ENCODE measurements at places on chromosomes 5 and 9. TPM values are rescaled to one million over a fixed set of nuclear protein-coding genes. Genes with fewer than 3 reads are reported as not detected.

DNA sequence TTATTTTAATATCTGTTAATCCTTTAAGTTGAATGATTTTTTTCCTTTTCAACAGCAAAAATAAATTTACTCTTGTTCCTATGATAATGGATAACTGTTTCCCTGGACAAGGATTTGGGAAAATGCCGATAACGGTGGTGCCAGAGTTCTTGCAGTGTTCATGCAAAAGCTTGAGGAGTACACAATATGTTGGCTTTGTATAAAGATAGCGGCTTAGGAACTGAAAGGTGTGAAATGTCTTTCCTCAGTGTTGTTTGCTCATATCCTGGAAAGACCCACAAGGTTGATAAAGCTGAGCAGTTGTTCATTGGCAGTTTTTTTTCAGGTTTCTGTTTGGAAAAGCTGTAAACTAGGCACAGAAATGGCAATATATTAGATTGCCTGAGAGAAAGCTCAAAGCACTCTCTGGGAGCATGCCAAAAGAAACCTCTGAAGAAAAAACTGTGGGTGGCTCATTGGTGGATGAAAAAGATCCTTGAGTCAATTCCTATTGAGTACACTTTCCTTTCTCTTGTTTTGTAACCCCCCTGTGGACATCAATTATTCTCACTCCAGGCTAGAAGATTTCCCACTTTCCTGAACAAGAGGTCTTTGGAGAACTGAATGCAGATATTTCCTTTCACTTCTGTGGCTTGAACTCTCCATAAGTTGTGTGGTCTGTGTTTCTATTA, 117.2 kb upstream of the RGMB start:
- DNase-seq, result no peak

- no peak for DNase-seq
Measured at GRCh38 chr9:89920131-89920530, 315.3 kb downstream of the GADD45G start.

DNA sequence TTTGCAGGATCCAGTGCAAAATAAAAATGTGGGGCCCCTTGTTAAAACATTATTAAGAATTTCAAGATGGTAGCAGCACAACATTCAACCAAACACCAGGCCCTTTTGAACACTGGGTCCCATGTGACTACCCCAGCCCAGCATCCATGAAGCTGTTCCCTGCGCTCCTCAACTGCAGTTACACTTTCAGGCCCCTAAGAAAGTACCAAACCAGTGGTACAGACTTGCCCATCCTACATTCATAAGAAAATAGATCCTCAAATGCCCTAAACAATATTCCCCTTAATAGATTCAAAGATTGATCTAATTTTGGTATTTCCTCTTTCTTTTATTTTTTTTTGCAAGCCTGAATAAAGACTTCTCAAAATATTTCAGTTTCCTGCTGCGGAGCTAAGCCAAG, 201.7 kb downstream of the EFNA5 start:
- no peak for DNase-seq

GRCh38 chr5:123089914-123090660, 1.0 kb downstream of the PRDM6 start:
- DNase-seq, result no peak

DNA sequence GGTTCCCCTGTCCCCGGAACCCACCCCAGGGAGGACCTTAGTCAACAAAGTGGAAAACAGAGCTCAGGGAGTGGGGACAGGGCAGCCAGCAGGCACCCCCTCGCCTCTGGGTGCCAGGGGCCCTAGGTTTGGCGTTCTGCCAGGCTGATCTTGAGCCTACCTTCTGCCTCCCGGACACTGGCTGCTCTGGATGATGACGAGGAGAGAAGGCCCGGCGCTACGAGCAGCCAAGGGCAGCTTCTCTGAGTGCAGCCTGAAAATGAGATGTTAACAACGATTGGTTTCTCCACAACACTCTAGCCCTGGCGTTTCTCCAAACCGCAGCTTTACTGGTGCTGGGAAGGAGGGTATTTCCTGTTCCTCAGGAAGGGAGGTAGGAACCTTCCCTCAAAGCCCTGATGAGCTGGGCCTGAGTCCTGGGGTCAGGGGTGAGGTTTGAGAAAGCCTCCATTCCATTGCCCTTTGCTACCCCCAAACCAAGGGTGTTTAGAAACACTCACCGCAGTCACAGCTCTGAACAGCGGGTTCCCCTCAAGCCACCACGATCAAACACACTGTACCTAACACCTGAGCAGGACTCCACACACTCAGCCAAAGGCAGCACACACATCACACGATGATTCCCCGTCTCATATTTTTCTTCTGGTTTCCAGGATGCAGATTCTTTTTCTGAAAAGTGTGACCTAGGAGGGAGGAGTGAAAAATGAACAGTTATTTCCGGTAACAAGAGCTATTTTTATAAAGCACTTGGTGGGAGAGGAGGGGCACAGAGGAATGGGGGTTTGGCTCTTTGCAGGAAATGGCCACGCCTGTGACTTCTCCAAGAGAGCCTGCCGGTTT, at the start of gene STING1:
Gene STING1 (minus strand): TSS at position 709 of the 840 bp plus-strand sequence. CDS start 1,054 bp downstream, outside the sequence.
- DNase-seq, result no peak

DNA sequence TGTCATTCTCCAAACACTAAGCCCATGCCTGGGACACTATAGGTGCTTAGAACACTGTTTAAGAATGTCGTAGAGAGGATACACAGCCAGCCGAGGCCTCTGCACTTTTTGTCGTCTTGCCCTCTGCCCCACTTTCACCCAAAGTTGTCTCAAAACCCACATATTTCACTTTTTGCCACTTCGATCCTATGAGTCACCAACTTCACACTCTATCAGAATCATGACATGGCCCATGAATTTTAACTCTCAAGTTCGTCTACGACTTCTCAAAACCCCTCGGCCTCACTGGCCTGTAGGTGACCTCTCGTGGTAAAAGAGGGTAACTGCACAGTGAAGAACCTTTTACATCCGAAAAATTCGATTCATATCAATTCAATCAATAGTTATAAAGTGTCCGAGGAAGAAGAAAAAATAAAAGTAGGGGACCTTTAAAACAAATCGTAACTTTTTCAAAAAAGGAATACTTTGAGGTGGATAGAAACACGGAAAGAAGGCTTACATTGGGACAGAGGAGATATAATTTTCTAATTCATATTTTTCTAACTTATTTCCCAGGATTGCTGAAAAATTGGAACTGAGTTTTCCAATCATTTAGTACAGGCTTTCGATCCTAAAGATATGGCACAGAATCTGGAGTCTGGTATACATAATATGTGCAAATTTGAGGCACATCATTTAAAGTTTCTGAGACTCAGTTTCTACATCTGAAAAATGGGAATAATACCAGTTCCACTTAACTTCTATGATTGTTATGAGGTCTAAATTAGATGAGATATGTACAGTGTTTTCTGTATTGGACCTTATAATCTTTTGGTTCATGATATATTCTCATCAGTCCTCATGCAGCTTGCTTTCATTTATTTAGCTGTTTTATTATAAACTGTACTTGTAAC, 122.6 kb downstream of the APBA1 start:
- DNase-seq, result no peak

DNA sequence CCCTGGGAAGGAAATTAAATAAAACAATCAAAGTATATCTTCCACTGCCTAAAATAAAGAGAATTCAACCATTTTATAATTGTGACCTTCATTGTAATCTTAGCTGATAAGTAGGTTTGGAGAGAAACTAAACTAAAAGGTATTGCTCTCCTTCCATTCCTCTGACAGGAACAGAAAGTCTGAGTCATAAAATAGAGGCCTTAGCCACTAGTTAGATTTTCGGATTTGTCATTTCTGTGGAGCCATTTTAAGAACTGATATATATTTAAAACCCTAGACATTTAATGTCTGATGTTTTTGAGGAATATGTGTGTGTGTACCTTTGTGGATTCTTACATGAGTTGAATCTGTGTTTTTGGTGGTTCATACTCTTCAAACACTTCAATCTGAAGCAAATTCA, 11.8 kb upstream of the TMC1 start:
- no peak for DNase-seq

GRCh38 chr9:128999581-129000206, 28.4 kb downstream of the SH3GLB2 start:
- no peak for DNase-seq

DNA sequence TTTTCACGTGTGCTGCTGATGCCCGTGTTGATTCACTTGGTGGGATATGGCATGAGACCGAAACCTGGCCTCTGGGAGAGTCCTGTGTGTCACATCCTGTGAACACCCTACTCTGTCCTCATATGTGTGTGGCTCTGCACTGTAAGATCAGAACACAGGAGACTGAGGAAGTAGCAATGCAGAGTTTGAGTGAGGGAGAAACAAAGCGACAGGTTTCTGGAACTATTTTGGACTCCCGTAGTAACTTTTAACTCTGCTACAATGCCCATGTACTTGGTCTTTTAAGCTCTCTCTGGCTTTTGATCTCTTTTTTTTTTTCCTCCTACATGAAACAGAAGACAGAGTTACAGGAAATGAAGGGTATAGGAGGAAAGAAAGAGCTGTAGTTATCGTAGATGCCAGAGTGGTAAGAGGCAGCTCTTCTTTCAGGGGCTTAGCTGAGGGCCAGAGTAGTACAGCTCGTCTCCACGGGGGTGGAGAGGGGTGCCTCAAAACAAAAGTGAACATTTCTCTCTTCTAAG, 26.6 kb downstream of the GRAMD2B start:
- DNase-seq, result no peak

GRCh38 chr9:128145536-128145935, 3.7 kb upstream of the LCN2 start:
- DNase-seq, result no peak

DNA sequence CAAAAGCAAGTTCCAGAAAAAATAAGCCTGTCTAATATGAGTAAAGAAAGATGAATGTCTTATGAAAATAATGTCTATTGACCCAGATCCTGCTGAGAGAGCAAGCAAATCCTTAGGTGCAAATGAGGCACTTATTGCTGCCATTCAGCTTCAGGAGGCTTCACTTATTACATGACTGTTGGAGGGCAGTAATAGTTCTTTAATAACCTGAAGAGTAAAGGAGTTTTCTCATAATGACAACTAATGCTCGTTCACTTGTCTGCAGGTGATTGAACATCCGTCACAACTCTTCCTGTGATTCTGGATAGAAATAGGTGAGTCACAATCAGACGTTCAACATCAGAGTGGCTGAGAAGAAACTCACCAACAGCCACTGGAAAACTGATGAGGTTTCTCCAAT, 58.3 kb downstream of the SPOCK1 start:
- no peak for DNase-seq

DNA sequence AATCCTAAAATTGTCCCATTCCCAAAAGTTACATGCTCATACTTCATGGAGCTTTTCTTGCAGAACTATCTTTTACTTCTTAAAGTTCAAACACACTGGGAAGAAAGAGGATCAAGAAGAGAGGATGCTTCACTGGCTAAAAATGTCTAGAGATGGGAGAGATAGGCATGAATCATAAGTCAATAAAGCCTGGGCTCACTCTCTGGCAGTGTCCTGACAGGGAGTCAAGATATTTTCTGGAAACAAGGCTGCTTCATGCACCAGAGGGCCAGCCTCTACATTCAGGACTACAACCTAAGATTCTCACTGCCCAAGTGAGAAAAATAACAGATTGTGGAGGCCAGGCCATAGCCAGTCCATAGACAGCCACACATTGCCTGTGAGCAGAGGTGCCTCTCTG, 1358.4 kb downstream of the EFNA5 start:
- DNase-seq, result no peak

GRCh38 chr9:37209431-37210386, 89.3 kb downstream of the ZCCHC7 start:
- DNase-seq, result no peak

GRCh38 chr9:18501949-18502348, 28.0 kb downstream of the ADAMTSL1 start:
- DNase-seq, result no peak

- no peak for DNase-seq
Measured at GRCh38 chr9:36893911-36894310, 140.2 kb downstream of the PAX5 start.

The MCCC2 gene
- total RNA-seq, result 30.7 TPM

The ANKRD18B gene
- total RNA-seq, result 5.9 TPM

The WDR36 gene
- total RNA-seq, result 27.5 TPM

The EFNA5 gene
- 11.8 TPM for total RNA-seq

The IQGAP2 gene
- total RNA-seq, result 8.6 TPM

The SLC34A1 gene
- not detected for total RNA-seq

The EDIL3 gene
- 15.2 TPM for total RNA-seq
